ENCODE measurements at places on chromosomes 2 and 18.

DNA sequence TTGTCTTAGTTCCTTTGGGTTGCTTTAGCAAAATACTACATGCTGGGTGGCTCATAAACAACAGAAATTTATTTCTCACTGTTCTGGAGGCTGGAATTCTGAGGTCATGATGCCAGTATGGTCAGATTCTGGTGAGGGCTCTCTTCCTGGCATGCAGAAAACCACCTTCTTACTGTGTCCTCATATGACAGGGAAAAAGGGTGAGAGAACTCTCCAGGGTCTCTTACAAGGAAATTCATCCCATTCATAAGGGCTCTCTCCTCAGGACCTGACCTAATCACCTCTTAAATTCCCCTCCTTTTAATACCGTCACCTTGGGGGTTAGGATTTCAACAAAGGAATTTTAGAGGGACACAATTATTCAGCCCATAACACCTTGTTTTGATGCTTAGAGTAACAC is 243.1 kb upstream of the TNP1 start:
- no peaks in the 10 kb centered on the region for H3K36me3 ChIP-seq
- no peak overlapping the region for H3K27ac ChIP-seq
- H3K4me3 ChIP-seq, result no peak overlapping the region
- no peak for DNase-seq

- H3K36me3 ChIP-seq, result no peaks in the 10 kb centered on the region
- H3K4me3 ChIP-seq, result no peak overlapping the region
- no peaks in the 10 kb centered on the region for H3K27me3 ChIP-seq
- H3K4me1 ChIP-seq, result no peaks in the 10 kb centered on the region
- H3K27ac ChIP-seq, result no peak overlapping the region
Measured at GRCh38 chr2:40244675-40245074, 207.2 kb downstream of the SLC8A1 start.

DNA sequence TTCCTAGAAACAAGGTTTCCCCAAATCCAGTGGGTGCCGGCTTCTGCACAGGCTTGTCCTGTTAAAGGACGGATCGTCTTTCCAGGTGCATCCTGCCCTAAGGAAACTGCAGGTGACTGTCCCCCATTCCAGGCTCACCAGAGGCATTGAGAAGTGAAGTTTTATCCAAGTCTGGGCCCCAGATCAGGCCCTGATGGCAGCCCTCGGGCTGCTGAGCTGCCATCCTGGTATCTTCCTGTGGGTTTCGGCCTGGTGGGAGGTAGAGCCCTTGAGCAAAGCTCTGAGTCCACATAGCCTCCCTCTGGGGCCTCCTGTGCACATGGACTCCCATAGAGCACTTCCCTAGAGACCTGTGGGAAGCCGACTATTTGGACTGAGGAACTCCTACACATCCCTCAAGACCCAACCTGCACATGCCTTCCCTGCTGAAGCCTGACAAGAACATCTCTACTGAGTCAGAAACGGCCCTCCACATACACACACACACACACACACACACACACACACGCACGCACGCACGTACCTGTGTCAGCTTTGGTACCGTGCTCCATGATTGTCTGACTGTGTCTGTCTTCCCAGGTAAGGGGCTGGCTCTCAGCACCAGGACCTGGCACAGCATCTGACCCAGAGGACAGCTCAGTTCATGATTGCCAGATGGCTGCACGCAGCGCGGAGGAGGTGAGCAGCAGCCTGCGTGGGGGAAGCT is 16.4 kb downstream of the TNS1 start:
- H3K4me3 ChIP-seq, result no peak overlapping the region
- H3K27me3 ChIP-seq, result no peaks in the 10 kb centered on the region
- DNase-seq, result no peak
- H3K4me1 ChIP-seq, result no peaks in the 10 kb centered on the region

- H3K4me1 ChIP-seq, result peaks cover 4% of the 10 kb centered on the region
- H3K4me3 ChIP-seq, result no peak overlapping the region
- DNase-seq, result no peak
- no peaks in the 10 kb centered on the region for H3K27me3 ChIP-seq
- H3K36me3 ChIP-seq, result no peaks in the 10 kb centered on the region
- H3K27ac ChIP-seq, result no peak overlapping the region
Measured at GRCh38 chr2:205022841-205023240, 477.6 kb downstream of the PARD3B start.

DNA sequence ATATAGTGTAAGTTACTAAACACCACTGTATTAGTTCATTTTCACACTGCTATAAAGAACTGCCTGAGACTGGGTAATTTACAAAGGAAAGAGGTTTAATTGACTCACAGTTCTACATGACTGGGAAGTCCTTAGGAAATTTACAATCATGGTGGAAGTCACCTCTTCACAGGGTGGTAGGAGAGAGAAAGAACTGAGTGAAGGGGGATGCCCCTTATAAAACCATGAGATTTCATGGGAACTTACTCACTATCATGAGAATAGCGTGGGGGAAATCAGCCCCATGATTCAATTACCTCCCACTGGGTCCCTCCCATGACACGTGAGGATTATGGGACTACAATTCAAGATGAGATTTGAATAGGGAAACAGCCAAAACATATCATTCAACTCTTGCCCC is 618.0 kb downstream of the NYAP2 start:
- H3K36me3 ChIP-seq, result no peaks in the 10 kb centered on the region
- DNase-seq, result no peak
- no peaks in the 10 kb centered on the region for H3K4me1 ChIP-seq
- H3K27me3 ChIP-seq, result no peaks in the 10 kb centered on the region
- no peak overlapping the region for H3K27ac ChIP-seq
- H3K4me3 ChIP-seq, result no peak overlapping the region
